Stimulated activated CD8-positive, alpha-beta memory T cell treated with anti-CD3 and anti-CD28 coated beads, Interleukin-7, amount 100 ng/mL, for 1 hour (primary cell): ENCODE measurements at places on chromosomes 5 and 9.

DNA sequence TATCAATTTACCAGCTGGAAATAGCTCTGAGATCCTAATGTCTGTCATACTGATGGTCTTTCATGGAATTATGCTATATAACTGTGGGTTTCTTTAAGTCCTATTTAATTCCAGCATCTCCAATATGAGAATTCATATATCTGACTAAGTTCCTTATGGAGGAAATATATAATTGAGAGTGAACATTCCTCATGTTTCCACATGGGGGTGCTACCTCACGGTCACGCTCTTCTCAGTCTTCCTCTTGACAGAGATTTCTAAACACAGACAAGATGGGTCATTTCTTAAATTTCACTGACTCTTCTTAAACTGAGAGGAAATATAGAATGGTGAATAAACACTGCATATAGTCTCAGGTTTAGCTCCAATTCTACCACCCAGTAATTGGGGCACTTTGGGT lies 212.1 kb downstream of the SLF1 start:
- no peak for DNase-seq

DNA sequence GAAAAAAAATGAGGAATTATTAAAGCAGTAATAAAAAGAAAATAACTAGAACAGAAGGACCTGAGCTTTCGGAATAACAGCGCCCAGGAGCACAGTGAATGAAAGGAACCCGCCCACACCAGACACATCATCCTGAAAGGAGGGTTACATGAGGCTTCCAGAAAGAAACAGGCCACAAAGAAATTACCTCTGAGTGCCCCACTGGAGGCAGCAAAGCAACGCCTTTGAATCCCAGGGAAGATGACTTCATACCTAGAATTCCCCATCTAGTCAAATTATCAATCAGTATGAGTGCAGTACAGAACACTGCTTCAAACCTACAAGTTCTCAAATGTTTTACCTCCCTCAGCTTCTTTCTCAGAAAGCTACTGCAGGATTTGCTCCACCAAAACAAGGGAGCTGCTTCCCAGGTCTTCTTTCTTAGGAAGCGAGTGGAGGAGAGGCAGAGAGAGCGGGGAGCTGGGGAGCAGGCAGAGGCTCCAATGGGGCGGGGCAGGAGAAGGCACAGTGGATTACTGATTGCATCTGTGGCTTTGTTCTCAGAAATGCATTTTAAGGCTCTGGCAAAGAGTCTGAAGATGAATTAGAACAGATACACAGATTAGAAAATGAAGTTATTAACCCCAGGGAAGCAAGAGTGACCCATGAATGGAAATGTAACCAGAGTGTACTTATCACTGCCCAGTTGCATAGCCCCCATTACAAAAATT lies 87.1 kb downstream of the SEMA4D start:
- DNase-seq, result no peak

DNA sequence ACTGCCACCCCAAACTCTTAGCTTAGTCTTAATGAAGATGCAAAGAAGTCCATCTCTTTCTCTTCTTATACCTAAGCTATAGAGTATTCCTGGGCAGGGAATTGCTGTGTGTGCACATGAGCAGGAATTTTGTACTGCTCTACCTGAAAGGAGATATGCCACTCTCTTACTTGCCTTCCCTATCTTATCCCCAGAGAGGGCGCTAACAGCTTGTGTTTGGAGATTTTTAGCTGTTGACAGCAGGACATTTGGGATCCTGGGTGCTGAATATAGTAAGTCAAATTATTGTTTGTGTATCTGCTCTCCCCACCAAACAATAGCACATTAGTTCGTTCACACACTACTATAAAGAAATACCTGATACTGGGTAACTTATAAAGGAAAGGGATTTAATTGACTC lies 159.5 kb downstream of the GABRG2 start:
- no peak for DNase-seq

GRCh38 chr9:133999851-134000265 lies 7.7 kb upstream of the VAV2 start:
- DNase-seq, result no peak

GRCh38 chr5:124285071-124285470 lies 461.4 kb downstream of the ZNF608 start:
- no peak for DNase-seq

DNA sequence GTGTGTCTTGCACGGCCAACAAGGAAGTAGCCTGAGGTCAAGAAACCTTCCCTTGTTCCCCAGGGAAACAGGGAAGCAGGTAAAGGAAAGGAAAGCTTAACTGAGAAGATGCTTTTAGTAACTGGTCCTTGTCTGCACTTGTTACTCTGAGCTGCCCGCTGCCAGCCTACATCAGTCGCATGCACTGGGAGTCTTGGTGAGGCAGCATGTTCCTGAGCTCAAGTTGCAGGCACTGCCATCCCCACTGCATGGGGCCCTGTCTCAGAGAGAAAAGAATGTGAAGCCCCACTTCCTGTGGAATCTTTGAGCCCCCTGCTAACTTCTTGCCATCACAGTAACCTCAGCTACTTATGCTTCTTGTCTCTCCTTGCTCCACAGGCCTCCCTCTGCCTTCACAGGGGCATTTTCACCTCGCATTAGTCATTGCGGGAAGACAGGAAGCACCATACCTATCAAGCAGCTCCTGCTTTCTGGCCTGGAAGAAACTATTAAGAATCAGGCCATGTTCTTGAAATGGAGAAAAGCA lies 344.1 kb upstream of the ADAMTSL1 start:
- no peak for DNase-seq

DNA sequence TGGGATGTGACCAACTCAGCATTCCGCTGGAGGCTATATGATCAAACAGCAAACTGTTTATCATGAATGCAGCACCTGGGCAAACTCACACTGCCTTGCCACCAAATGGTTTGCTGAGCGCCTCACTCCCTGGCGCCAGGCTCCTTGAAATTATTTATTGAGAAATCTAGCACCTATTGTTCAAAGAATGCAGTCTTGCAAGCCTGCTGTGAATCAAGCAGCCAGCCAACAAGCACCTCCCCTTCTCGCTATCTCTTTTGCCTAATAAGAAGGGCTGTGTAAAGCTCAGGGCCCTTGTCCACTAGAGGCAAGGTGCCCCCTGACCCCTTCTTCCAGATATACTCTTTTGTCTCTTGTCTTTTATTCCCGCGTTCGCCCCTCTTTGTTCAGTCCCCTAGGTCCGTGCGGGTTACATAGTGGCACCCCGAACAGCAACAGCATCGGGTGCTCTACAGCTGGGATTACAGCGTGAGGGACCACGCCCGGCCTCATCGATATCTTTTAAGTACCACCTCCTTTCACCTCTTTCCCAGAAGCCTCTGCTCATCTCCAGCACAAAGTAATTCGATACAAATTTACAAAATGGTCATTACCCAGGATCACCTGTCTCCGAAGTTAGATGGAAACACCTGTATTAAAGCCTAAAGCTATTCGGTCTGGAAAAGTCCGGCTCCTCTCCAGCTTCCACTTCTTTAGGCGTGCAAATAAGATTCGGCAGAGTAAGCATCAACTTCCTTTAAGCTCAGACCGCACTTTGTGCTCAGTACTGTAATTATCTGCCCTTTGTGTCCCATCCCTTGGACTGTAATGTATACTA lies 896 bp downstream of the RIGI start:
- no peak for DNase-seq

DNA sequence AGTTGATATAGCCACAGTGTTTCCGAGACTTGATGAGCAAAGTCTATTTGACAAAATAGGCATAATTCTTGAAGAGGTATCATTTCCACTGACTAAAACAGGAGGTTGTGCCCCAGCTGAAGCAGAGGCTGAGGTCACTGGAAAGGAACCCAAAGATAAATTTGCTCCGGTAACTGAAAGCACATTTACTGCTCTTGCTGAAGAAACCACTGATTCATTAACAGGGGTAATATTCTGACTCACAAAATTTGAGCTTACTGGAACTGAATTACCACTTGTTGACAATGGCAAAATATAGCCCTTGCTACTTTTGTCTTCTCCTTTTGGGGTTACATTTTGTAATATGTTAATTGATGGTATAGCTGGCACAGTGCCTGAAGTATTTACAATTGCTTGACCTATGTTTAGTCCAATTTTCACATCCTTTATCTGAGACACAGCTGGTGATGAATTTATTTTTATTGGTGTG lies 30.2 kb downstream of the MLANA start:
- DNase-seq, result no peak

DNA sequence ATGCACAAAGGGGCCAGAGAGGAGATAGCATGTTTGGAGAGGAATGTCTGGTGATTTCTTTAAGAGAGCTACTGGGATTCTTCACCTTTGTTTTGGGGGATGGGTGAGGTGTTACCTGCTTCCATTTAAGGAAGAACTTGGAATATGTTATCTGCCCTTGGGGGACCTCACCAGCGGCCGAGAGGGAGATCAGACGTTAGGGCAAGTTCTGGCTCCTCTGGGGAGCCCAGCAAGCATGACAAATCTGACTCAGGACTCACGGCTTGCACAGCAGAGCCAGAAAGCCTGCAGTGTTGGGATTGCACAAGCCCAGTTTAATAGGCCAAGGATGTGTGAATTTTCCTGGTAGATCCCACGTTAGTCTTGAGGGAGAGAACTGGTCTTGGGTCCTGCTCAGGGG lies 40.3 kb downstream of the SLC28A3 start:
- no peak for DNase-seq

DNA sequence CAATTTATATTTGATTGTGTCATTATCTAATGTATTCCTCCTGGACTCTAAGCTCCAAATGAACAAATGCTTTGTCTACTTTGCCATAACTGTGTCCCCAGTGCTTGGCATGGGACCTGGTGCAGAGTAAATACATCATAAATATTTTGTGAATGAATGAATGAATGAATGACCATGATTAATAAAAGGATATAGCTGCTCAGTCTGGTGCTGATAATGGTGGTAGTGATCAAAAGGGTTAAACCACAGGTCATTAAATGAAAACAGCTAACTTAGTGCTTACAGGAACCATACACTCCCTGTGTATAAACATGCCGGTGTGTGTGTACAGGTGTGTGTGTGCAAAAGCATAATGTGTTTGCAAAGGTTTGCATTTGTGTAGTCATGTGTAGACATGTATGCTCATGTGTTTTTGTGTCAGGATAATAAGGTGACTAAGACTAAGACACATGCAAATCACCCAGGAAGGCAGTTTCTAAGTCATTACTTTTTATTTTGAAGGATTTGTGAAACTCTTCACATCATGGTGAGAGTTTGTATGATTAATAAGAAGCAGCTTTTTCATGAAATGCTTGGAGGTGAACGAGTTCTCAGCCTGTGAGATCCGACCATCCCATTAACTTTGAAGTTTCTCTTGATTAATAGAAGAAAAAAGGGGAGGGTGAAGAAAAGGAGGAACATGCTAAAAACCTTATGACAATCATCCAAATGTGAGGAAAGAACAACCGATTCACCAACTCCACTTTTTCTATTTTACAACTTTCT lies 24.6 kb downstream of the SPARC start:
- DNase-seq, result no peak

- DNase-seq, result no peak
Observed at GRCh38 chr9:128894764-128895163, 12.8 kb downstream of the LRRC8A start.

GRCh38 chr9:99050924-99051323 lies 54.0 kb upstream of the TGFBR1 start:
- no peak for DNase-seq

- no peak for DNase-seq
Observed at GRCh38 chr5:115575167-115576070, 26.9 kb downstream of the TICAM2 start.

GRCh38 chr9:3777137-3777536 lies 251.3 kb upstream of the RFX3 start:
- DNase-seq, result no peak

GRCh38 chr9:90803860-90804593 lies 2.4 kb downstream of the SYK start:
- DNase-seq, result no peak

DNA sequence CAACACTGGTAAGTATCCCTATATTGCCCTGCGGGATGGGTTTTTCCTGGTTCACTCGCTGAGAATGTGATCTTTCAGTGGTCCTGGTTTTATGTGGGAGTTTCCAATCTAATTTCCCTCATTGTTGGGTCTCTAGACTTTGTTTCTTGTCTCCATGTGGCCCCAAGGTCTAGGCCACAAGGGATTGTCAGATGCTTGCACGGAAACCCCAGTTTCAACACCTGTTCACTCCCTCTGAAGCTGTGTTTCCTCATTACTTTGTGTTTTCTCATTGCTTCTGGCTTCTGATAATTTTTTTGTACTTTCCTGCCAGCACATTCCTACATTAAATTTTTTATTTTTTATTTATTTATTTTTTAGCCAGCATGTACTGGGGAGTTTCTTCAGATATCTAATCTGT lies 191.5 kb downstream of the TTLL11 start:
- no peak for DNase-seq

GRCh38 chr5:62134811-62135210 lies 171.2 kb upstream of the KIF2A start:
- no peak for DNase-seq

DNA sequence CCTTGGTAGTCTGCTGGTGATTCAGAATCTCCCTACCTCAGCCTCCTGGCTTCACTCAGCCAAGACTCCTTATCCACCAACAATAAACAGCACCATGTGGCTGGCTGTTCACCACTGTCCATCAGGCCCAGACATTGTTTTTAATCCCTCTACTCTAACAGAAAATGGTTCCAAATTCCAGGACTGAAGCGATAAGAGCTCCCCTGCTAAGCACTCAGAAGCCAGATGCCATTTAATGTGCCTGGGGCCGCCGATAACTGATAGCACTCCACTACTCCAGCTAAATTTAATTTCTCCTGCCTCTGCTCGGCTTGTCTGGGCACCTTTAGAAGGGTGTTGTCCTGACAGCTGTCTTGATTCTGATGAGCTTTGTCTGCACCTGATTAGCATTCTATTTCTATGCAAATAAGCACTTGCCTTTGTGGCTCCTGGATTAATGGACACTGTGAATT lies 47.1 kb downstream of the ZNF622 start:
- no peak for DNase-seq

- no peak for DNase-seq
Observed at GRCh38 chr9:112664531-112664930, 53.4 kb downstream of the INIP start.

- no peak for DNase-seq
Observed at GRCh38 chr5:134083517-134083916, 31.0 kb upstream of the TCF7 start.

DNA sequence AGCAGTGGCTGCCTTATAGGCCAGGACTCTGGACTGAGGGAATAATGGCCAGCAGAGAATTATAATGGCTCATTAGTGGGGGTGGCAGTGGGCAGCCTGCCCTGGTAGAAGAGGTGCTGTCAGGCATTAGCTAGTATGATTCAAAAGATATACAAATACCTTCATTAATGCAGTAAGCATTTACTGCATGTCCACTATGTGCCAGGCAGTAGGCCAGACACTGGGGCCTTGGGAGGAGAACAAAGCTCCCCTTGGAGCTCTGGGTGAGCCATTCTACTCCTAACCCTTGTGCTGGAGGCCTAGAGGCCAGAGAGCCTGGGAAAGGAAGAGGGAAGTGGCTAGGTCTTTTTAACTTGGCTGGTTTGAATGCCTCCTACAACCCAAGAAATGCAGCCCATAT lies 2.0 kb upstream of the GARNL3 start:
- no peak for DNase-seq

DNA sequence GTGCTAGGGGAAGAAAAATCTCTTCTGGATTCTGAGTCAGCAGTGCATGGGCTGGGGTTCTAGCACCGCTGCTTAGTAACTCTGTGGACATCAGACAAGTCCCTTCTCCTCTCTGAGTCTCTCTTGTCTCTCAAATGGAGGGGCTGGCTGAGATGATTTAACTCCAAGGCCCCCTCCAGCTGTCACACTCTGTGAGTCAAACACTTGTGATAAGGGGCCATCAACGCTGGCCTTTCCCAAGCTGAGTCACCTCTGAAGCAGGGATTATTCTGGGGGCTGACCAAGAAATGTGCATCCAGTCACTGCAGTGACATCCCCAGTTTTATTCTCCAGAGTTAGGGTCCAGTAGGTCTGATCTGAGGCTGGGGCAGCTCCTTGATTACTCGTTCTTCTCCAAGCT lies 110.4 kb upstream of the ZNF462 start:
- no peak for DNase-seq
